ENCODE measurements at places on chromosomes 1 and 21.

- DNase-seq, result peak; percentile 42
Measured at GRCh38 chr1:110011527-110012041, 22.8 kb upstream of the STRIP1 start.

- no peak for DNase-seq
Measured at GRCh38 chr1:229012823-229013222, 258.1 kb upstream of the RAB4A start.

GRCh38 chr1:205689479-205689878 lies 9.2 kb upstream of the SLC45A3 start:
- peak; percentile 35 for DNase-seq

- no peak for DNase-seq
Measured at GRCh38 chr1:235908742-235909520, 42.2 kb upstream of the LYST start.

- DNase-seq, result no peak
Measured at GRCh38 chr1:236829085-236829484, 34.0 kb downstream of the MTR start.

Data from eye (tissue), 1 donor.